Stimulated activated CD4-positive, alpha-beta T cell treated with anti-CD3 and anti-CD28 coated beads, Interleukin-15, amount 100 ng/mL, for 24 hours (primary cell): ENCODE measurements at places on chromosomes 5 and 9.

GRCh38 chr5:43332401-43332800 lies 19.2 kb upstream of the HMGCS1 start:
- no peak for DNase-seq

DNA sequence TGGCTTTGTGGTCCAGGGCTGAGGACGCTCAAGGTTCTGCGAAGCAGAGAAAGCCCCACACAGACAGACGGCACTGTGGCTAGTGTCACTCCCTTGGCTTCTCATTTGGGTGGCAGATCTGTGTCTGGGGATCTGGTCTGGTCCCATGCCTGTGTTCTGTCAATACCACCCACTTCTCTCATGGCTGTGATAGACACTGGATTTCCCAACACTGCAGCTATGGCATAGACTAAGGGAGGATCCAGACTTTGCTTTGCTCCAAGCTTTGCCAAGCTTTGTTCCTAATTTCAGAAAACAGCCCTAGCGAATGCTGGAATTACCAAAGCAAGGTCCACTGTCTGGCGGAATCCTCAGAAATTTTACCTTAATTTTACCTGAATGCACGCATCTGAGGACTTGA lies 62.1 kb downstream of the GADD45G start:
- DNase-seq, result no peak

DNA sequence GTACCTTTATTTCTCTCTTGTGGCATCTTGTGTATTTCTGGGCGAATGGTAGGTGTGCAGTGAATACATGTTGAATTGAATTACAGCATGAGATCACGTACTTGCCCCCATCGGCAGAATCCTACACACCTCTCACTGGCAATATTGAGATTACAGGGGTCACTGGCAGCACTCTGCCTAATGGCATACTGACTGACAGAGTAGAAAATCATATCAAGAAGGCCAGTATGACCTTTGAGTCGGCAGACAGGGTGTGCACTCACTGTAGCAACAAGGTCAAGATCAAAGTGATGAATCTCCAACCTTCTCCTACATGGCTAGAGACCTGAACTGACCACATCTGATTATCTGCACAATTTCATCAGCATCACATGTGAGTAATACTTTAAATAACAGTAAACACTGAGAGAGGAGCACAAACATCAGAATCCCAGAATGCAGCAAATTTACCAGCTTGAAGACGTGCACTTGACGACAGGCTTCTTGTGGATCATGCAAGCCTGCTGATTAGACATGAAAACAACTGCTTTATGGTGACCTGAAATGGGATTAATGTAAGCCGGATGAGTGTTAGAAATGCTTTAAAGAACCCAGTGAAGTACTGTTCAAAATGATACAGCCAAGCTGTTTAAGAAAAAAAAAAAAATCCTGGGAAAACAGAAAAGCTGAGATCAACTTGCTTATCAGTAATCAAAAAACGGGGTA lies 267.1 kb upstream of the EFNA5 start:
- DNase-seq, result no peak

DNA sequence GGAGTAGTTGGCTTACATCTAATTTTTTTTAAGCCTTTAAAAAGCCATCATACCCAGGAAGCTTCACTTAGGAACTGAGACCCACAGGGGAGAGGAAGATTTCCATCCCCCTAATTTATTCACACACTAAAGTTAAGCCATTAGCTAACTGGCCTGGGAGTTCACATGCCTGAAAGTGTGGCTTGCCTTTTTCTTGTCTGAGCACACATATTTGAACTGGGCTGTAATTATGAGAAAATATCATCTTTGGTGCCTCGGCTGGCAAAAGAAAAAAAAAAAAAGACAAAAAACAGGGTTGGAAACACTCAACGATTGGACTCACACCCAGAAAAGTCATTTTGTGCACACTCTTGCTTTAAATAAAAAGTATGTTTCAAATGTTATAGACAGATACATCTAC lies 847.3 kb downstream of the MAT2B start:
- no peak for DNase-seq

DNA sequence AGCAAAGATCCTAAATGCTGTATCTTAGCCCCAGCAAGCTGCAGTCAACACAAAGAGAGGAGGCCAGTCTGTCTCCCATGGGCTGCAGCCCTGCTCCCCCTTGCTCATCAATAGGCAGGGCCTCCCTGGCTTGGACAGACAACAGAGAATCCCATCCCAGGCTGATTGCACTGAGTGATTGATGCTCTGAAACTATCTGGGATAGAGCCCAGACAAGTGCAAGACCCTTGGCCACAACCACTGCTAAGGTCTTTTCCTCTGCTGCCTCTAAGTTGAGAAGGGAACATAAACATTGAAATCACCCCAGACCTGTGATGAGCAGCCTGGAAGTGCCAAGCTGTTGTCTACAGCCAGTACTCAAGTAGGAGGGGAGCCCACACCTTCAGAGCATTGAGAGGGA lies 661.0 kb upstream of the CDH18 start:
- DNase-seq, result no peak

GRCh38 chr5:150162142-150162513 lies 4.5 kb upstream of the CDX1 start:
- no peak for DNase-seq

- DNase-seq, result no peak
Measured at GRCh38 chr5:172383191-172383802, 71.0 kb downstream of the SH3PXD2B start.

GRCh38 chr9:132770770-132771310 lies 100.6 kb downstream of the GTF3C4 start:
- no peak for DNase-seq

GRCh38 chr5:38211354-38211710 lies 47.0 kb upstream of the EGFLAM start:
- no peak for DNase-seq

DNA sequence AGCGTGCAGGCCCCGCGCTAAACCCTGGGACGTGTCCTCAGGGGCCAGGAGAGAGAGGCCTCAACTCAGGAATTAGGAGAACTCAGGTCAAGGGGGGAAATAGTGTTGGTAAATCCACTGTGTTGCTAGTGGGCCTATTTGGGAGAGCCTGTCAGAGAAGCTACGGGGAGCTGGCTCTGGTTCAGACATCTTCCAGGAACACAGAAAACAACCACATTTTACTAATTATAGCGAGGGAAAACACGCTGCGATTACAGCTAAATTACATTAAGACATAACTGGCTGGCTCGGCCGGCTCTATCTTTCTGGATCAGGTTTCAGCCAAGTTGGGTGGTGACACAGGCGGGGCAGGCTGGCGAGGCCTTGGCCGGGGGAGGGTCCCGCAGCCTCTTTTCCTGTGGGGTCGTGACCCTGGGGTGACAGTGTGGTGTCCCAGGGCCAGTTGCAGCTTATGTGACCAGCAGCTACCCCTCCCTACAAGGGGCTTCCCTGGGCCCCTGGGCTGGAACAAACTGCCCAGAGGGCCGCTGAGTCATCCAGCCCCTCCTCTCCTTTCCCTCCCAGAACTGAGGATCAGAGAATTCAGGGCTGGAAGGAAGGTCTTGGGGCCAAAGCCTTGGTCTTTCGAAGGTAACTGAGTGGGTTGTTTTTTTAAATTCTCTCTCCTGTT lies 75.1 kb downstream of the FGF18 start:
- DNase-seq, result no peak

GRCh38 chr9:73081979-73082657 lies 69.5 kb upstream of the ANXA1 start:
- no peak for DNase-seq

DNA sequence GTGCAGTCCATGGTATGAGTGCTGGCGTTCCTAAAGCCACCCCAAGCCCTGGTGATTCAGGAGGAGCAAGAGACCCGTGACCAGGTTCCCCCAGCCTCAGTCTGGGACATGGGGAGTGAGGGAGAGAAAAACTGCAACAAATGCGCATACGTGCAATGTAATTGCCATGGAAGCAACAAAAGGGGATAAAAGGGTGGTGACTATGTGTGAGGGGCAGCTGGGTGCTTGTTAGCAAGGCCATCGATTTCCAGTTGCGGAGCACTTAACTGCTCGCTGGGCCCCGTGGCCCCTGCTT lies 709 bp upstream of the SH3PXD2B start:
- DNase-seq, result no peak

DNA sequence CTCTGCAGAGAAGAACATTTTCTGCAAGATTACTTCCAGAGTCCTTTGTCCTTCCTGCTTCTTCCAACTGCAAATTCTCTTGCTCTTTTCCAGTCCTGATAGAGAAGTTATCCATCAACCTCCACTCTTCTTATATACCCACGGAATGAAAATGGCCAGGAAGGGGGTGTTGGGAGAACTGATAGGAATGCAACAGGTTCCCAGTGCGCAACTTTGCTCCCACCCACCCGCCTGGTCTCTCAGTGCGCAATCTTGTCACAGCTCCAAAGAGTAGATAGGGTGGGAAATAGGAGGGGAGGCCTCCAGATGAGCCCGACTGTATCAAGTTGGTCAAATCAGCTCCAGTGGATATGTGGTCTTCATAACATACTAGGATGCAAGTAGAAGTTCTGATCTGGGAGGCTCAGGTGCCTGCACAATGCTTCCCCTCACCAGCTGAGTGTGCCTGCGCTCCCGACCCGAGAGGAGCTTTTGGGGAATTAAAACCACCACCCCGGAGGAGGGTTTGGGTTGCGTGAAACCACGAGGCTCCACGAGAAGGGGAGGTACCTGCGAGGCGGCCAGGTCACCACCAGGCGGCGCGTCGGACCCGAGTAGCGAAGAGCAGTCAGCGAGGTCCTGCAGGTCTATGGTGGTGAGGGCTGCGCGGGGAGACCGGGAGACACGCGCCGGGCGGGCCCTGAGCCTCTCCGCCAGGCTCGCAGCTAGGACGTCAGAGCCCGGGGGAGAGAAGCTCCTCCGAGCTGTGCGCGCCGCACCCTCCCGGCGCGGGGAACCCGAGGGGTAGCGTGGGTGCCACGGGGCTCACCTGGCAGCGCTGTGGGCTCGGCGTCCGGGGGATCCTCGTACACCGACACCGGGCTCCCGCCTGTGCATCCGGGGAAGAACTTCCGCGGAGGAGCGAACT lies 835 bp downstream of the MCIDAS start:
- peak; percentile 86 for DNase-seq

DNA sequence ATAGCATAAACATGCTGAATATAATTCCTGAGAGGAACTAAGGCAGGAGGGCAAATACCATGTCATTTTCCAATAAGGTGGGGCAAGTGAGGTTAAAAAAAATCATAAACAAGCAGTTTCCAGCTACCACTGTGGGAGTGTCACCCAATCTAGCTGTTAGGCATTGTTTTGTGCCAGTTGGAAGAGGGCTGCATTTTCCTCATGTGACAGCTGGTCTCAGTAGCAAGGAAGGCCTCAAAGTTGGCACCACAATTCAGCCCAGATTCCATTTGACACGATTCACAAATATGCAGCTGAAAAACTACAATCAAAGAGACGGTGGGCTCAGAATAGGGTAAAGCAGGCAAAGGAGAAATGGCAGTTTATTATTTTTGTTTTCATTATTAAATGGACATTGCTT lies 636.1 kb downstream of the KIF4B start:
- no peak for DNase-seq

- DNase-seq, result no peak
Measured at GRCh38 chr5:1500411-1501091, 23.2 kb downstream of the LPCAT1 start.

DNA sequence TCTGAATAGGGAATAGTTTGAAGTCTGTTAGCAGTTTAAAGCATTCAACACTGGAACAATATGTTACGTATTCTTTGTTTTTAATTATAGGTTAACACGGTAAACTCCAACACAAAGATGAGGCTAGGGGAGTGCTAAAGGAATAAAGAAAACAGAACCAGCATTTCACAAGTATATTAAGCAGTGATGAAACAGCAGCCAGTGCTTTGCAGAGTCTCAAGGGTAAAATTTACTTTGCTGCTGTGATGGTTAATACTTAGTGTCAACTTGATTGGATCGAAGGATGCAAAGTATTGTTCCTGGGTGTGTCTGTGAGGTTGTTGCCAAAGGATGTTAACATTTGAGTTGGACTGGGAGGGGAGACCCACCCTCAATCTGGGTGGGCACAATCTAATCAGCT lies 30.0 kb upstream of the GSN start:
- no peak for DNase-seq

DNA sequence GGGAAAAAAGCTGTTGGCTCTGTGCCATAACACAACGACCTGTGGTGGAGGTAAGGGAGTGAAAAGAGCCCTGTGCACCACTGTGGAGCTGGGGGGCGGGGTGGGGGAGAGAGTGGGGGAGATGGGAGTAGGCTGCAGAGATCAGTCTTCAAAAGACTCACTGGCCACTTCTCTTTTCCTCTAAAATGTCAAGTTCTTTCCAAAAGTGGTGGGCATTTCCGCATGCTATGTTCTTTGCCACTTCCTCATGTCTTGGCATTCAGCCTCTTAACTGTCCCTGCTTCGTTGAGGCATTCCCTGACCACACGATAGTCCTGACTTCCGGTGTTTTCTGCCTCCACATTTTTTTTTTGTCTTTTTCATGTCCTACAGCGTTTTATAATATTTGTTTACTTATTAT lies 2.4 kb upstream of the PPP2R2B start:
- DNase-seq, result no peak

- DNase-seq, result no peak
Measured at GRCh38 chr5:124902097-124902821, 155.8 kb upstream of the ZNF608 start.

DNA sequence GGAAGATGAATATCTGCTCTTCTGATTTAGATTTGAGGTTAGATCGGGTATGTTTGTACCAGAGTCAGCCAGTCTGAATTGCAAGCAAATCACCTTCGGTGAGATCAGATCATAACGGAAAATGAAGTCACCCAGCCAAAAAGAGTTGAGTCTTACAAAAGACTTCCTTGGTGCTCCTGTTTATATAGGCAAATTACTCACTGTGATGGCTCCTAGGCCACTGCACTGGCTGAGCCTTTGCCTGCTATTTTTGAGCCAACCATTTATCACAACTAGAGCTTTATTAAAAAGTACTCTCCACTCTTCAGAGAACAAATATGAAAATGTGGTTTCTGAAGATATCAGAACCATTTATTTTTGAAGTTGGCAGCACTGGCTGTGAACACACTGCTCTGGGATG lies 277.7 kb upstream of the PCSK5 start:
- no peak for DNase-seq
